ENCODE measurements at places on chromosomes 11 and 22.

DNA sequence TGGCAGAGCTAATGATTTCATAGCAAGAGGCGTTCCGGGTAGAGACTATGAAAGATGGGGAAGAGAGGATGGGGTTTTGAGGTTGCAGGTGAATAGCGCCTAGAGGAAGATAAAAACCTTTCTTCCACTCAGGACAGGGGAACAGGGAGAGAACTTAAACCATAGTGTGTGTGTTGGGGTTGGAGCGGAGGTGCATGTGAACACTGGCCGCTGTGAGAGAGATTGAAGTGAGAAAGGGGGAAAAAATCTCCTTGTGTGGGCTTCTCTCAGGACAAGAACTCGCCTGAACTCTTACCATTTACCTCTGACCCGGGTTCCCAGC, 3.4 kb downstream of the BSX start:
- DNase-seq = no peak

GRCh38 chr22:27212617-27213177, 555.3 kb downstream of the MIAT start:
- DNase-seq = peak; percentile 10

DNA sequence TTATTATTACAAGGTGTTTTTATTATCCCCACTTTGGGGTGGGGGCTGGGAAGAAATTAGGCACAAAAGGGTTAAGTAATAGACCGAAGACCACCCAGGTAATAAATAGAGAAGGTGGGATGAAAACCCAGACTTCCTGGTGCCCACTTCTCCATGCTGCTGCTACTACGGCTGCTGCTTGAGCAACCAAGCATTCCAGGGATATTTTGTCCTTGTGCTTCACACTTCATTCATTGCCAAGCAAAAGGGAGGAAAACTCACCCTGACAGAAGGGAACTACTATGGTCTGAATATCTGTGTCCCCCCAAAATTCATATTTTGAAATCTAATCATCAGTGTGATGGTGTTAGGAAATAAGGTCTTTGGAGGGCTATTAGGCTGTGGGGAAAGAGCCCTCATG, 470.9 kb upstream of the API5 start:
- no peak for DNase-seq

DNA sequence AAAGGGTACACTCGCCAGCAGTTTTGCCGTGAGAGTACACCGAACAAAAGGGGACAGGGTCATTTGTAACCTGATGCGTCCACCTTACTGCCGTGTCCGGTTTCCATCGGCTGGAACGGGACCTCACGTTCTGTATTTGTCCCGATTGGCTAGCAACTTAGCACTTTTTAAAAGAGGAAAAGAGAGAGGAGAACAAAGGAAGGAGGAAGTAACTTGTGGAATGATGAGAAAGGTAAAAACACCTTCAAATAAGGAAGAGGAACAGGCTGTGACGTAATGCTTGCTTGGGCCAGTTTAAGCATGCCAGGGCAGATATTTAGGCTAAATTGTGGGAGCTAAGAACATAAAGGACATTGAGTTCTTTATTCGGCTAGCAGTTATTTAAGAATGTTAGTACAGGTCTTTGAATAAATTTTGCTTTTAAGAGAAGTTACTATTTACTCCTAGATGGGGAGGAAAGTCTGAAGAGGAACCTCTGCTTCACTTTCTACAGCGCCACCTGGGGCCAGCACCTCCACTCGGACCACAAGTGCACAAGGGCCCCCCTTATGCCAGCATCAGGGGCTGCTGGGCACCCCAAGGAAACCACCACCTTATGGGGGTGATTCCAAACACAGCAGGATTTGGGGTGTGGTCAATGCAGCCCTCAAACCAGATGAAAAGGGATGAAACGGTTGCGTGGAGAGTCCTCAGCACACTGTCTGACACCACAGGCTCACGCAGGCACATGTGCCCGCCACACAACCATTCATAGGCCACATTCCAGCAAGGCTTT, 5.8 kb downstream of the ARSA start:
- DNase-seq = no peak

DNA sequence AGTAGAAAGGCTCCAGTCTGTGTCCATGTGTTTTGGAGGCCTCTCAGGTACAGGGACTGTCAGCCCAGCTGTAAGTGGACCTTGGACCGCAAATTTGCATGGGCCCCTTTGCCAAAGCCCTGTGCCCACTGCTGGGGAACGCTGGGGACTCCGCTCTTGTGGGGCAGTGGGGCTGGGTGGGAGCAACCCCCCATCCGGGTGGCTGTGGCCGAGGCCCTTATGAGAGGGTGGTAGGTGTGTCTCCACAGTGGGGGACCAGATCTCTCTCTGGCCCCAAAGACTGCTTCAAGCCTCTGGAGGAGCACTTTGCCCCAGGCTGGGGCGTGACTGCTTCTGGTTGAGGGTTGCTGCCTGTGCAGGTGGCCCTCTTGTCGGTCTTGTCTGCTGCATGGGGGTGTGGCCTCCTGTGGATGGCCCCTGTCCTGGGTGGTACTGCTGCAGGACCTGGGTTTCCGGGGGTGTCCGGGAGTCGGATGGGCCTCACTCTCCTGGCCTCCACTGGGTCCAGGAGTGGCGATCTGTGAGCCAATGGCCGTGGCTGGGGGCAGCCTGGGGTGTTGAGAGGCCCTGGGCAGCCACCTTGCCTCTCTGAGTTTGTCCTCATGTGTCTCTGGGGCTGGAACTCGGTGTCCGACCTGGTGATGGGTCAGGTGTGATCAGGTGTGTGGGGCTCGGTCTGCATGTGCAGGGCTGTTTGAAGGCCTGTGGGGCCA, 15.9 kb downstream of the KCNQ1 start:
- DNase-seq = no peak

- no peak for DNase-seq
These were observed 15.3 kb upstream of the NELL1 start for GRCh38 chr11:20654038-20654437.

- no peak for DNase-seq
These were observed 68.9 kb upstream of the NUP50 start for GRCh38 chr22:45094825-45095224.

DNA sequence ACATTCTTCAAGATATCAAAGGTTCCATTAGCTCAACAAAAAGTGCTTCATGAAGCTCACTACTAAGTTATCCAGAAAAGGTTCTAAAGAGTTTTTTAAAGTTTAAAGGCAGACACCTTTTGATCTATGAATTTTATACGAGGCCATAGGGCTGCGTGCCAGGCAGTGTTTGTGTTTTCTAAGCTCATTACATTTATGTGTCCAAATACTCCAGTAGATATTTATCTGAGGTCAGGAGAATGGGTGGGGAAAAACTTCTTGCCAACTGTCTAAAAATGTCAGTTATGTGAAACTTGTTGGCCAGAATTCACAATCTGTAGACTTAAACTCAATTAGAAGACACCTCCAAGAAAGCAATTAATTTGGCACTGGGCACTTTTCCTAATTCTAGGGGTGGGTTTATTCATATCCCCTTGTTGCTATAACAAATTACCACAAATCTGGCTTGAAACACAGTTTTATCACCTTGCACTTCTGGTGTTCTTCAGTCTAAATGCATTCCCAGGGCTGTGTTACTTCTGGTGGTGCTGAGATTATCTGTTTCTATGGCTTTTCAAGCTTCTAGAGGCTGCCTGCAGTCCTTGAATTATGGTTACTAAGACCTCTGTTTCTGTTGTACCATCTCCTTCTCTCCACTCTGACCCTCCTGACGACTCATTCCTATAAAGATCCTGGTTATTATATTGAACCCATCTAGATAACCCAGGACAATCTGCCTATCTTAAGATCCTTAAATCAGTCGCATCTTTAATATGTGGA, 1030.4 kb upstream of the CNTN5 start:
- no peak for DNase-seq

DNA sequence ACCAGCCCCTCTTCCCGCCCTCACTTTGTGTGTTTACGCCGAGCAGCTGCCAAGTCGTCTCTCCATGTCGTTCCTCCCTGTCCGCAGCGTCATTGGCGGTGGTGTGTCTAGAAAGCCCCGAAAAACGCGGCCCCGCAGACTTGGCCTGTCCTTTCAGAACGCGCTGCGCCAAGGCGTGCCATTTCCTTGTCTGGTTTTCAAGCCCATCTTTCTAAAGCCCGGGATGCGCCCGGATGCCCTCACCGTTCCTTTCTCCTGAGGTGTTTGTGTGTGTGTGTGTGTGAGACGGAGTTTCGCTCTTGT, 557 bp downstream of the MOV10L1 start:
- no peak for DNase-seq

All from Ammon's horn (tissue), 1 donor.